ENCODE measurements at places on chromosomes 1 and 21.

DNA sequence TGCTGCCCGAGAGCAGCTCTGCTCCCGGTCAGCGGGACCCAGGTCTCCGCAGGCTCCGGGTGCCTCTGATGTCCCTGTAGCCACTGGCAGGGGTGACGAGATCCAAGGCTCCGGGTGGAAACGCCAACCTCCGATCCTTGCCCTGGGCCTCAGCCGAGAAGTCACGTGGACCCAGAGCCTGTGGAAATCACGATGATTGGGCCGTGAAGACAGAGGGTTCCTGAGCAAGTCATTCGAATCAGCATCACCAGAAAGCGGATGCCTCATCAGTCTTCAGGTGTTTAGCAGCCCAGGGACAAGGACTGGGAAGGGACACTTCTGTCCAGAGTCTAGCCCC lies 12.5 kb downstream of the LRRC3 start:
- no peak for DNase-seq

- peak; percentile 63 for DNase-seq
These were observed 76.6 kb downstream of the NDUFS5 start for GRCh38 chr1:39102537-39103327.

- no peak for DNase-seq
These were observed 28.9 kb upstream of the CLSTN1 start for GRCh38 chr1:9852410-9853248.

DNA sequence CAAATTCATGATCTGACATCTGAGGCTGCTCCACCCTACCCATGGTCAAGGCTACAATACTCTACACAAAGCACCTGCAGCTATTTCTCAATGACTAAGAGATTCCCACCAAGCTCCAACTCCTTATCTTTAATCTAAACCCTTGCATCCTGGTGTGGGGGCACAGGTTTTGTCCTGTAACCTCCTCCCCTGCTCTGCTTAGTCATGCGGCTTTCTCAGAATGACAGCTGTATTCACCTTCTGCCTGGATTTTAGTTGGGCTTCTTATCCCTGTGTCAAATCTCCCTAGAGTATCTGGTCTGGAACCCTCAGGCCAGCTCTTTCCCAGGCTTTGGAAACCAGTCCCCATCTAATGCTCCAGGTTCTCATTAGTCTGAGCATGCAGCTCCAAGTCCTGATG lies 159.0 kb downstream of the BARHL2 start:
- no peak for DNase-seq

- DNase-seq = no peak
These were observed 10.1 kb downstream of the CYP4A11 start for GRCh38 chr1:46931151-46931550.

DNA sequence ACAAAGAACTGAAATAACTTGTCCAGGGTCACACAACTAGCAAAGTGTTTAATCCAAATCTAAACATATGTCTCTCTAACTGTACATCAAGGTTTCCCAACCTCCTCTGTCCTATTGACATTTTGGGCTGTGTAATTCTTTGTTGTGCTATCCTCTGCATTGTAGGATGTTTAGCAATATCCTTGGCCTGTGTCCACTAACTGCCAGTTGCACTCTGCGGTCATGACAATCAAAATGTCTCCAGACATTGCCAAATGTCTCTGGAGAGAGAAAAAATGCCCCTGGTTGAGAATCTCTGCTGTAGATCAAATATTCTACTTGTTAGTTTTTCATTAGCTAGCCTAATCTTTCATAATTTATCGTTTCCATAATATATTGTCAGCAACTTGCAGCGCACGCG lies 353.4 kb upstream of the NEGR1 start:
- DNase-seq = peak; percentile 42

GRCh38 chr1:58064166-58064565 lies 482.4 kb downstream of the OMA1 start:
- DNase-seq = no peak

DNA sequence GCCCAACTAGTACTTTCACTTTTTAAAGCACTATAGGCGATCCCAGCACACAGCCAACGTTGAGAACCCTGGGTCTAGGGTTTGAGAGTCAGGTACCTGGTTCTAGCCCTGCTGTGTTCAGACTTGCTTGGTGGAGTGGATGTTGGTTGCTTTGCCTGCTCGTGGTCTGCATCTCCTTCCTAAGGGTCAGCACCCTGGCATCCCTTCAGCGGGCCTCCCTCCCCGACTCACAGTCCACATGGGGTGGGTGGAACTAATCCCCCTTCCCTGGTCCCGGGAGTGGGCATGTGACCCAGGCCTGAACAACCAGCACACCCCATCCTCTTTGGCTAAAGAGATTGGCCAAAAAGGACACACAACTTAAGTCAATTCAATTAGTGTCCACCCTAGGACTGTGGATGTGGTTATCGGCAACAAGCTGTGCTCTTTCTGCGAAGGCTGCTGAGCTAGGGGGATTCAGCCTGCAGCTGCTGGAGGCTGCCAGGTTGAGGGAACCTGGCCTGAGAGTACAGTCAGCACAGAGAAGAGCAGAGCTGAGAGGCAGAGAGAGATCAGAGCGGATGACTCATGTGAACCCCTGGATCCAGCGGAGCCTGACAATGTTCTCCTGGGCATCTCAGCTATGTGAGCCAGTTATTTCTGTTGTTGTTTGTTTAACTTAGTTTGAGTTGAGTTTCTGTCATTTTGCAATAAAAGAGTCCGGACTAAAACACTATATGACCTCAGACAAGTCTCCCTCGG lies 138.9 kb downstream of the ACTL8 start:
- DNase-seq = no peak

DNA sequence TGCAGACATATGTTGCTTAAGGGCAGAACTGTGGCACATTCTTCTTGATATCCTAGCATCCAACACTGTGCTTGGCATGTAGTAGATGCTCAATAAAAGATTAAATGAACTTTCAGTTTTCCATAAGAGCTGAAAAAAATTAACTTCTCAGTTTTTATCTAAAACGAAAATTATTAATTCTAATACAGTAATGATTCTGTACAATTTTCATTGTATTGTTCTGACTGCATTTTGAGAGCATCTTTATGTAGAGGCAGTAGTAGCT lies 46.6 kb downstream of the FGGY start:
- no peak for DNase-seq

DNA sequence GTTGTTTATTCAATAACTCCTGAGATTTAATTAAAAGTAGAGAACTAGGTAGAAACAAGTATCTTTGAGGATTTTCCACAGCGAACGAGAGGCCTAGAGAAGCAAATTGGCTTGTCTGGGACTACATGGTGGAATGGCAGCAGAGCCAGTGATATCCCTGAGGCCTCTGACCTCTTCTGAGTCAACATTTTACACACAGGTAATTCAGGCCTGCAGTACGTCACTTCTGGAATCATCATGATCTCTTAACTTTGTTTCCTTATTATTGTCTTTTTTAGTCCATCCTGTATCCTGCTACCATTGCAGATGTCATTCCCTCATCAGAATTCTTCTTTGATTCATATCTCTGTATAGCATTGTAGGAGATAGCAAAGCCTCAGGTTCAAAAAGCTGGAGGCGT lies 9.9 kb downstream of the SPRTN start:
- no peak for DNase-seq

- no peak for DNase-seq
These were observed 6.5 kb upstream of the THEMIS2 start for GRCh38 chr1:27865821-27866220.

DNA sequence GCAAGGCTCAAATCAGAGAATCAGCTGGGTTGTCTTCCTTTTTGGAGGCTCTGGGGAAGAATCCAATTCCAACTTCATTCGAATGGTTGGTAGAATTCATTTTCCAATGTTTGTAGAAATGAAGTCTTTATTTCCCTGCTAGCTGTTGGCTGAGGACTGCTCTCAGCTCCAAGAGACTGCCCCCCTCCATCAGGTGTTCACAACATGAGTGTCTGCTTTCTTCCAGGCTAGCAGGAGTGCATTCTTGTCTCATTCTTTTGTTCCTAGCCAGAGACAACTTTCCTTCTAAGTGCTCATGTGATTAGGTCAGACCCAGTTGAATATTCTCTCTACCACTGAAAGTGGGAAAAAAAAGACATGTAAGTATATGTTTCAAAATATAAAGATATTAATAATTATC lies 95.2 kb downstream of the HLX start:
- DNase-seq = no peak

DNA sequence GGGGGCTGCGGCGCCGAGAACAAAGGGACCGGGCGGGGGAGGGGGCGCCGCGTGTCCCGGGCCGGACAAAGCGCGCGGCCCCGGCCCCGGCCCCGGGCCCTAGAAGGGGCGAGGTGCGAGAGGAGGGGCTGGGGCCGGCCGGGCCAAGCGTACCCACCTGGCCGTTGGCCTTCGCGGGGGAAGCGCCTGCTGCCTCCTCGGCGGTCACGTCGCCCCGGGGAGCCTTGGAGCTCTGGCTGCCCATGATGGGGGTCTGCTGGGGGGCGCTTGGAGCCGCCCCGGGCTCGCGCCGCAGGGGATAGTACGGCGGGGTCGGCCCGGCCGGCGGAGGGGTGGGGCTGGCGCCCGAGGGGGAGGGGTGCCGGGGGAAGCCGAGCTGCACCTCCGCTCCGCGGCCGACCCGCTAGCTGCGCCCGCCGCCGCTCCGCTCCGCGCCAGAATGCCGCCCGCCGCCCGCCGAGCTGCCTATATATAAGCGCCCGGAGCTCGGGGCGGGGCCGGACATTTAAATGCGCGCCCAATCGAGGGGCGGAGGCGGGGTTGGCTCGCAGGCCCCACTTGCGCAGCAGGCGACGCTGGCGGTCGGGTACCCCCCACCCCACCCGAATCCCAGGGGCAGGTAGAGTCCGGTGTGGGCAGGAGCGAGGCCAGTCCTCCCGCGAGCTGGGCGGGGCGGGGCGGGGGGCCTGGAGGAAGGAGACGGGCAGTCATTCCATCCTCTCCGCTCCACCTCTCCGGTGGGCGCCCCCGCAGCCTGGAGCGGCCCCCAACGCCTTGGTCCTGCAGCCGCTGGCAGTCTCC lies at the start of gene MARCKSL1:
TSS of gene MARCKSL1 (minus strand) at position 444 of the 801 bp plus-strand sequence. CDS start at position 244, 200 bp downstream.
- DNase-seq = peak; percentile 90

- no peak for DNase-seq
These were observed 5.9 kb downstream of the CAMK1G start for GRCh38 chr1:209589440-209589839.

DNA sequence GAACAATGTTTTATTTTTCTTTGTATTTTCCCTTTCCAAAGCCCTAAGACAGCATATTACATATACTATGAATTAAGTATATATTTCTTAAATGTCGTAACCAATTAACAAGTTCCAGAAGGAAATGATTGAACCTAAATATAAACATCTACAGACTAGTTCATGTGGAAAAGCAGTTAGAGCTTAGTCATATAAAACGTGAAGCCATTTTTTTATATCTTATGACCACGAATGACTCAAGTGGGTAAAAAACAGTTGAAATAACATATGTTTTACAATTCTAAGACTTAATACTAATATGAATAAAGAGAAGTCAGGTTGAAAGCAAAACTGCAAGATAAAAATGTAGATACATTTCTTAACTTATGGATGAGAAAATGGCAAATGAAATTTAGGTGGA lies 307.3 kb downstream of the BRINP3 start:
- no peak for DNase-seq

- DNase-seq = no peak
These were observed 13.9 kb upstream of the CTSE start for GRCh38 chr1:206037581-206037980.

GRCh38 chr1:39105061-39105840 lies 79.1 kb downstream of the NDUFS5 start:
- DNase-seq = peak; percentile 81

DNA sequence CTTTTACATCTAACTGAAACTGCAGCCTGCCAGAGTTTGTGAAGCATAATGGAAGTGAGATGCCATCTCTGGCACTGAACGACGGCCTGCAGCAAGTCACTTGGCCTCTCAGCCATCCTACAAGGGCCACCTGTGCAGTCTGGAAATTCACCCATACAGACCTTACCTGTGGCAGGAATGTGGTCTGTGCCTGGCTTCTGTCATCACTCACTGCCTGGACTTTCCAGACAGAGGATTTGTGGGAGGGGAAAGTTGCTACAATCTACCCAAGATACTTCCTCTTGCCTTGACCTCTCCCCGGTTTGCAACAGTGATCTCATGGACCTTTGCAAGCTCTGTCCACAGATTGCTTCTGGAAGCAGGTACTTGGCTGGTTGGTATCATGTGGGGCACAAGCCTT lies 58.4 kb upstream of the ATP1B1 start:
- DNase-seq = no peak

DNA sequence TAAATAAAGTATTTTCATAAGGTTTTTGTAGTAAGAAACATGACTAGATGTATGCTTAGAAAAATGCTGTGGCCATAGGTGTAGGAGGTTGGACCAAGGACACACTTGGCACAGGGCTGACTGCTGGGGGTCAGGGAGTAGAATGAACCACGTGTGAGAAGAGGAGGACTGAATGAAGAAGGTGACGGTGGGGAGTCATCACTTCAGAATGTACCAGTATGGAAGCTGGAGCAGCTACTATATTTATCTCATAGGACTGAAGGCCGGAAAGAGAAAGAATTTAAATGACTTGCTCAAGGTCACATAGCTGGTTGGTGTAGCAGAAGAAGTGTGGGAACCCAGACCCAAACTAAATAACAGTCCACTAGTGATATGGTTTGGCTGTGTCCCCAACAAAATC lies 79.8 kb upstream of the HAO2 start:
- no peak for DNase-seq

- DNase-seq = peak; percentile 85
These were observed 173.4 kb downstream of the TOMM20 start for GRCh38 chr1:234955107-234955731.

- peak; percentile 16 for DNase-seq
These were observed 69.7 kb upstream of the PDE9A start for GRCh38 chr21:42583477-42584295.

DNA sequence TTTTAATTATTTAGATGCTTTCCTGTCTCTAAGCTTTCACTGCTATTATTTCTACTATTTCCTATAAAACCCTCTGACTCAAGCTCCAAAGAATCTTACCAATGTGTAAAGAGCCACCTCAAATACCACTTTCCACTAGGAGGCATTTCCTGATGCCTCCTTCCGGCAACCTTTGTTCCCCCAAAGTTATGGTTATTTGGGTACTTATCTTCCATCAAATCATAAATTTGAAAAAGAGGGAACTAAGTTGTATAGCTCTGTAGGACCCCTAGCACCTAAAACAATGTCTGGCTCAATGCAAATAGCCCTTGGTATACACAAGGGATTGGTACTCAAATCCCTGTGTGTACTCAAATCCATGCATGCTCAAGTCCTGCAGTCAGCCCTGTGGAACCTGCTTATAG lies 79.6 kb downstream of the NME7 start:
- no peak for DNase-seq

GRCh38 chr1:238029126-238029525 lies 138.4 kb upstream of the ZP4 start:
- DNase-seq = no peak

- no peak for DNase-seq
These were observed 15.9 kb downstream of the ZMYND12 start for GRCh38 chr1:42439940-42440339.

- peak; percentile 63 for DNase-seq
These were observed at the start of gene ECE1 for GRCh38 chr1:21289700-21290545. TSS of gene ECE1 (minus strand) at chr1:21290463. CDS start at chr1:21290414, 49 bp downstream.

DNA sequence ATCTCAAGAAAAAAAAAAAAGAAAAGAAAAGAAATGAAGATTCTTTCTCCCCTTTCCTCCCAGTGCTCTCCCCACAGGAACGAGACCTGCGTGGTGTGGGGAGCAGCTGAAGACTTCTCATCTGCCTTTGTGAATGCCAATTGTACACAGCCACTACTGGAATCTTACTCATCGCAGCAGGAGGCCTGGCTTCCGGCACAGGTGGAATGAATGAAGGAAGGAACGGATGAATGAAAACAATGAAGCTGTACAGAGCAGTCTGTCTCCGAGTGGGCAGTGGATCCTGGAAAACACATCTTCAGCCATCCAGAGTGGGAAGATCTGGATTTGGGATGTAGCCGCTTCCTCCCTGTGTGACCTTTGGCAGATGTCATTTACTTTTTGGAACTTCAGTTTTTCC lies 64.9 kb downstream of the RUNX3 start:
- DNase-seq = no peak

- no peak for DNase-seq
These were observed 431.4 kb downstream of the BRINP3 start for GRCh38 chr1:190046231-190046630.

All from femur (tissue), 1 donor.